Activated CD8-positive, alpha-beta memory T cell treated with anti-CD3 and anti-CD28 coated beads, Interleukin-2, amount 10 ng/mL, durations not matched to agents 7 days and 5 days (primary cell): ENCODE measurements at places on chromosomes 2 and 18. TPM values are rescaled to one million over a fixed set of nuclear protein-coding genes. Genes with fewer than 3 reads are reported as not detected.

RND3 gene
- total RNA-seq = not detected

CYTIP gene
- 343 TPM for total RNA-seq

RNASEH1 gene
- 32.9 TPM for total RNA-seq

BUB1 gene
- 126 TPM for total RNA-seq

RGPD3 gene
- not detected for total RNA-seq

INHBB gene
- total RNA-seq = not detected

DRC1 gene
- not detected for total RNA-seq

ABCG8 gene
- total RNA-seq = not detected

PFN4 gene
- total RNA-seq = not detected

SERPINB13 gene
- total RNA-seq = not detected

ADRA2B gene
- 0.09 TPM for total RNA-seq

SLC14A1 gene
- 6.8 TPM for total RNA-seq

GKN2 gene
- not detected for total RNA-seq

COX5B gene
- total RNA-seq = 206 TPM

DNA sequence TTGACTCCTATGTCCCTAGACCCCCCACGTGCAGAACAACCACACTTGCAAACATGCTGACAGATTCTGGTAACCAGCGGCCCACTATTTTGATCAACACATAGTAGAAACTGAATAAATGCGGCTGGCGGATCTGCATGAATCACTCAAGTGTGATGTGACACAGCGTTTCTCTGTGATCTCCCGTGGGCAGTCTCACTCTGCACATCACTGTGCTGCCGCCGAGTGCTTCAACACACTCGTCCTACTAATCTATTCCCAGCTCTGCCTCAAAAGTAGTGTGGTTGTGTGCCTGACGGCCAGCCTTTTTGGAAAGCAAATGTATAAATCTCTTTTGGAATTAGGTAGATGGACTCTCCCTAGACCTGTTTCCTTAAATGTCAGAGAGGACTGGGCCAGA, 37.3 kb upstream of the TMEM182 start:
- DNase-seq = no peak

- no peak for DNase-seq
These were observed 181.5 kb downstream of the TCF4 start for GRCh38 chr18:55406451-55406991.

DNA sequence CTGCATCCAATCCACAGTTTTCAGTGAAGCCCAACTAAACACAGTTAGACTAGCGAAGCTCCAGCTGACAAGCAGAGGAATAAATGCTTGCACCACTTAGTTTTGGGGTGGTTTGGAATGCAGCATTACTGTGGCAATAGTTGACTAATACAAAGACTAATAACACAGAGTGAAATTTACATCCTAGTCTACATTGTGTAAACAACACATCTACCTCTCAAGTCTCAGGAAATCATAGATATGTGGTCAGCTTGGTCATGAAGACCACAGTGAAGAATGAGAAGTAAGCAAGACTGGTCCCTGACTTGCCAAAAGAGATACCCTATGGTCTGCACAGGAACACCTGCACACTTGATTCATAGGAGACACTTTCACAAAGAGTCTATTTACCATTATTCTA, 155.1 kb upstream of the TANK start:
- no peak for DNase-seq

DNA sequence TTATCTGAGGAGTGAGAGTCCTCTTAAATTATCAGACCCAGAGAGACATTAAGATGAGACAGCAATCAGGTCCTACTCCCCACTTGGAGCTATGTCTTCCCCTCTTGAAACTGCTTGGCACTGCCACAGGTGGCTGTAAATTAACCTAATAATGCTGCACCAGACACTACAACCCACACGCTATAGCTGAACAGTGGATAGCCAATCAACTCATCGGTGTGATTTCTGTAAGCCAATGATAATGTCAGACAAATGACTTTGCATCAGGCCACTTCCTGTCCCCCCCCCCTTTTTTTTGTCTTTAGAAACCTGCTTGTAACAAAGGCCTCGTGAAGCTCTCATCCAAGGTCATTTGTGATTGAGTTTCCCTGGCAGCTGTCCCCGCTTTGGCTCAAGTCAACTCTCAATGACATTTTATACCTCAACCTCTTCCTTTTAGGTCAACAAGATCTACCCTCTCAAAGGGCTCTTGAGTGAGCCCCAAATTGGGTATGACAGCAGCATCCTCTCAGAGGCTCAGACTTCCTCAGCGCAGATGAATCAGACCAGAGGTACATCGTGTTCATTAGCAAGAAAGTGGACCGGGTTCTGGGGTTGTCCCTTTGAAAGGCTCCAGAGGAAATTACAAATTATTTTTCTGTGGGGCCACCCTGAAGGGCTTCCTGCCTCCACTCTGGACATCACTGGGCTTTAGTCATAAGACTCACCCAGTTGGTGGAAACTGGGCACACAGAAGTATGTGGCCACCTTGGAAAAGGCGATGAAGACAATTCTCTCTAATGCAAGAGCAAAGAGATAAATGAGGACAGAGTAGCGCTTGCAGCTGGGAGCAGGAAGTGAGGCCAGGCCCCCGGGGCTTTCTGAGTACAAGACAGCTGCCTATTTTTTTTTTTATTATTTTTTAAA, 73.6 kb downstream of the COPS8 start:
- no peak for DNase-seq

GRCh38 chr2:42954227-42954962, 162.0 kb upstream of the HAAO start:
- DNase-seq = no peak

- DNase-seq = no peak
These were observed 93.9 kb downstream of the MGAT5 start for GRCh38 chr2:134347756-134348155.

DNA sequence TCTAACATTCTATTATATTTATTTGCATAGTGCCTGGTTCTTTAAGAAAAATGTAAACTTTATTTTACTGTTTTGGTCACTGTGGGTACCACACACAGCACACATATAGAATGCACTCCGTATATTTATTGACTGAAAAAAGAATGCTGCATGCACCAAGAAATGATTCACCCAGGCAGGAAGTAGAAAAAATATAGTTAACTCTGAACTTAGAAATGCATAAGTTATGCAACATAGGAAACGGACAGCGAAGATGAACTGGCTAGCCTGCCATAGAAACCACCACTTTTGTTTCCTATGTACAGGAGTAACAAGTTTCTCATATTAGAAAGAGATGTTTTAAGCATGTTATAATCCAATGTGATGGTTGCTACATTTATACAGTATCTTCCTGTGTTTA, 635.8 kb downstream of the DSC3 start:
- no peak for DNase-seq

GRCh38 chr2:72413716-72414115, 266.1 kb upstream of the CYP26B1 start:
- DNase-seq = no peak

- no peak for DNase-seq
These were observed 19.7 kb upstream of the DYNC2LI1 start for GRCh38 chr2:43754180-43754579.

DNA sequence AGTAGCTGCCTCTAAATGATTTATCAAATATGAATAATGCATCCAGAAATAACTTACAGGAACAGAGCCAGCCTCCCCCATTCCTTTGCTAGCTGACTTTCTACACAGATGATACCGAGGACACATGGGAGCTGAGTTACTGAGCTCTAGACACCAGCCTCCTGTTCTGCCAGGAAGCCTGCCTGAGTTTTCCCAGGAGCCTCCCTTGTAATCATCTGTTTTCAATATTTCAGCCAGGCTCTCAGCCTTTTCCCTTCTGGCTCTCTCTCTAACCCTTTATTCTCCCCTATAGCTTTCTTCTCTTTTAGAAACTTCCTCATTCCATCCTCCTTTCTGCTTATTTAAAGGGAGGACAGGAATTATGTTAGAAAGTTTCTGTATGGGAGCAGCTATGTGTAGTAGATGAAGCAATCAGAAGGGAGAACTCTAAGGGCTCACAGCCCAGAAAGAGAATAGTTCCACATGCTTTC, 911.6 kb downstream of the TDRD15 start:
- no peak for DNase-seq

DNA sequence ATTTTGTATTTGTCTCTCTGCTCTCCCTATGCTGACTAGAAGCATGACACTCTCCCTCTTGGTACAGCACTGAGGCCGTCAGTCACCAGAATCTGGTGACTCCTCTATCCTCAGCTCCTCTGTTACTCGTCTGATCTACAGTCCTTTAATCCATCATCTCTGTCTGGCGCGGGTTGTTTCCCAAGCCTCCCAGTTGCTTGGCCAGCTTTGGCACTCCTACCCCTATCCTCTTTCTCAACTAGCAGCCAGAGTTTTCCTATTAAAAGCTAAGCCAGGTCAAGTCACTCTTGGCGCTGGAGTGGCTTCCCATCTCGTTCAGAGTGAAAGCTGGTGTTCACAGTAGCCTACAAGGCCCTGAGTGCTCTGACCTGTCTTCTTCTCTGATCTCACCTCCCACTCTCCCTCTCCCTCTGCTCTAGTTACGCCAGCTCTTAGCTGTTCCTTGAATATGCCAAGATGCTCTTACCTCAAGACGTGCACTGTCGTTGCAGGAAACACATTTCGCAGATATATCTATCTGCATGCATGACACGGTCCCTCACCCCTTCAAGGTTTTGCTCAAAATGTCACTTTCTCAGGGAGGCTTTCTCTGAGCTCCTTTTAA, 41.8 kb upstream of the PSME4 start:
- no peak for DNase-seq

DNA sequence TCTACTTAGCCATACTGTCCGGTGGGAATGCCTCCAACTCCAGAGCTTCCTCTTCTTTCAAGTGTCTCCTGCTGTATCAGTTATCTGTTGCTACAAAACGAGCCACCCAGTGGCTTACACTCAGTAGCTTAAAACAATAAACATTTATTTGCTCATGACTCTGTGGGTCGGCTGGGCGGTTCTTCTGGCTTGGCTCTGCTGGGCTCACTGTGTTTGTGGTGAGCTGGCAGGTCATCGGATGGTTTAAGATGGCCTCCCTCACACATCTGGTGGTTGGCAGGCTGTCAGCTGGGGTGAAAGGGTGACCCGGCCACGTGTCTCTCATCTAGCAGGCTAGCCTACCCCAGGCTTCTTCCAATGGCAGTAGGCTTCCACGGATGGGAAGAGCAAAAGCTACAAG, 122.4 kb upstream of the SLC1A4 start:
- DNase-seq = no peak

GRCh38 chr18:45166341-45166835, 448.9 kb upstream of the SLC14A2 start:
- DNase-seq = no peak

GRCh38 chr18:78727877-78728783, 251.5 kb upstream of the SALL3 start:
- DNase-seq = no peak

GRCh38 chr2:163733301-163733938, 2.4 kb downstream of the FIGN start:
- DNase-seq = no peak

- DNase-seq = no peak
These were observed 9.2 kb downstream of the GRP start for GRCh38 chr18:59229191-59229590.
